CD4-positive, alpha-beta T cell treated with Interleukin-6 for 4 hours (primary cell): ENCODE measurements at places on chromosomes 2 and 18.

DNA sequence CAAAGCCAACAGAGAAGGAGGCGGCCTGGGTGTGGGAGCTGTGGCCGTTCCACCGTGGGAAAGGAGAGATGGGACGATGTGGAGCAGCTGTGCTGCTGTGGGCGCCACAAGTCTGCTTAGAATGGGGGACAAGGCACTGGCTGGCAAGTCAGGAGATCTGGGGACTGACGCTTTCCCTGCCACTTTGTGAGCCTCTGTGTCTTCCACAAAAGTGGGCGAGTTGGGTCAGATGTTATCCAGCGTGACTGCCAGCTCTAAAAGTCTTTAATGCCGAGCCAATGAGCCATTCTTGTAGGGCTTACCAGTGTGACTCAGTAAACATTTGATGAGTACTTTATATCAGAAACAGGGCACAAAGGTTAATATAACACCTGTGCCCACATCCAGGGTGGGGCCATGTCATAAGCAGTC is 113.6 kb upstream of the MGAT5 start:
- DNase-seq: no peak

DNA sequence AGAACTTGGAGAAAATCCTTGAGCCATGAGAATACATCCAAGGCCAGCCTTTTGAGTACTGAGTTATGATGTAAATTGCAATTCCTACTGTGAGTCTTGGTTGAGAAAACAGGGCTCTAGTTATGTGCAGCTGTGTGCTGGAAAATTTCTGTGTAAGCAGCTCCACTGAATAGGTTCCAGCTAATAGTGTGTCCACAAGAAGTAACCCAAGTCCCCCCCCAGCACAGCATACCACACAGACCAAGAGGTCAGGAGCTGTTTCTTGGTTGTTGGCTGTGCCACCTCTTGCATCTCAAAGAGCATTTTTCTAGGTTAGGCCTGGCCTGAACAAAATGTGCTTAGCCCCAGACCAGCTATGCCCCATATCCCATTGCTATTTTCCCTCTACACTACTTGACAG is 36.8 kb upstream of the APCDD1 start:
- no peak for DNase-seq

DNA sequence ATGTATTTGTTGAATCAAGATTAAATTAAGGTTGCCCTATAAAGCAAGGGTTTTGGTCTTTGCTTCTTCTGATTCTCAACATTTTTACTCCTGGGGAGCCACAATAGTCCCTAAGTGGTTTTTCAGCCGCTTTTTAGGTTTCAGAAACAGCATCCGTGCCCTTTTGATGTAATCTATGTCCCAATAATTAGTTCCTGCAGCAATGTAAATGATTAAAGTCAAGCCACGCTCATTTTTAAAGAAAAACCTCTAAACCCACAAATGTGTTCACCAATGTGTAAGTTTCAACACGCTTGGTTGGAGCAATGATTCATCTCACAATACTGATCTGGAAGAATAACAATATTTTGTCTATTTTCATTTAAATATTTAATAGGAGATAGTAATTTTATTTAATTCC is 5.6 kb downstream of the ARL4C start:
- DNase-seq: no peak

DNA sequence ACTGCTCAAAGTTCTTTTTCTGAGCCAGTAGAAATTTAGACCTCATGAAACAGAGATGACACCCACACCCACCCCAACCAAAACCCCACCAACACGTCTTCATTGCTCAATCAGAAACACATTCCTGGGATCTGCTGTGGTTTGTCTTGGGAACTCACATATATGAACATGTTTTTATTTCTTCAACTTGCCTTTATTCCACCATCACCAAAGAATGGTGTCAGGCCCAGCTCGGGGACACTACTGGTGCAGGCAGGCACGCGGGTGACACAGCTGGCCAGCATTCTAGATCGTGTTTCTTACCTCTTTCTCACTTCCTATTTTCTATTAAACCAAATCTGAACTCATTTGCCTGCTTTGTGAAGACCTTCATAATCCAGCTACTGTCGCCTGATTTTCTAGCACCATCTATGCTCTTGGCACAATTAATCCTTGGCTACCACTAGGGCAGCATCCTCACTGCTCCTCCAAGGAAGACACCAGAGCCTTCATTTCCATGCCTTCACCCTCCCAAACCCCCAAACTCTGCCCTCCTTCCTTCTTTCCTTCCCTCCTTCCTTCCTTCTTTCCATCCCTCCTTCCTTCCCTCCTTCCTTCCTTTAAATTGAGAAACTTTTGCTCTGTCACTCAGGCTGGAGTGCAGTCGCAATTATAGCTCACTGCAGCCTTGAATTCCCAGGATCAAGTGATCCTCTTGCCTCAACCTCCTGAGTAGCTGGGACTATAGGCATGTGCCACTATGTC is 157.1 kb downstream of the BCL2 start:
- DNase-seq: peak; percentile 44

- DNase-seq: no peak
These were observed 30.0 kb upstream of the HS6ST1 start for GRCh38 chr2:128348701-128349100.

- no peak for DNase-seq
These were observed 499.5 kb upstream of the CHAC2 start for GRCh38 chr2:53268086-53268485.

GRCh38 chr2:33205693-33206434 is 259.1 kb downstream of the LTBP1 start:
- DNase-seq: no peak

GRCh38 chr2:113677330-113677729 is 50.3 kb downstream of the RABL2A start:
- no peak for DNase-seq

- DNase-seq: no peak
These were observed 47.2 kb downstream of the PRKRA start for GRCh38 chr2:178403671-178404306.
